Effector memory CD4-positive, alpha-beta T cell (primary cell): ENCODE measurements at places on chromosomes 7 and 10.

DNA sequence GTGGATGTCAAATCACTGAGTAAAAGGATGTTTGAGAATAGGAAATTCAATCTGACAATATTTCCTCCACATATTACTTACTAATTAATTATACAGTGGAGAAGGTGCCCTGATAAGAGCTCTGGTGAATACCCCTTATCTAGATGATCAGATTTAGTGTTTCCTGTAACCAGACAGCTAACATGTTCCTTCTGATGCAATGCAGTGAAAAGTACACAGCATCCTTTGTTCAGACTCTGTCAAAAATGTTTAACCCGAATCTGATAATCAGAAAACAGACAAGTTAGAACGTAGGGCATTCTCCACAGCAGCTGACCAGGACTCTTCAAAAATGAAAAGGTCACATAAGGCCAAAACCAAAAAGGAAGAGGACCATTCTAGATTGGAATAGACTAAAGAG lies 46.2 kb downstream of the WDR11 start:
- no peak overlapping the region for H3K27ac ChIP-seq
- no peak overlapping the region for H3K4me3 ChIP-seq
- no peaks in the 10 kb centered on the region for H3K4me1 ChIP-seq
- no peak for DNase-seq
- no peaks in the 10 kb centered on the region for H3K27me3 ChIP-seq

- H3K27ac ChIP-seq = peak overlapping the region; percentile 59
- no peaks in the 10 kb centered on the region for H3K36me3 ChIP-seq
- peak overlapping the region; percentile 19 for H3K4me3 ChIP-seq
- no peak for DNase-seq
- peaks cover 15% of the 10 kb centered on the region for H3K4me1 ChIP-seq
Measured at GRCh38 chr7:142353147-142354060, 95.5 kb upstream of the PRSS58 start.

- no peak for DNase-seq
- H3K4me1 ChIP-seq = no peaks in the 10 kb centered on the region
- no peak overlapping the region for H3K4me3 ChIP-seq
- no peaks in the 10 kb centered on the region for H3K36me3 ChIP-seq
- H3K27ac ChIP-seq = no peak overlapping the region
- H3K27me3 ChIP-seq = no peaks in the 10 kb centered on the region
Measured at GRCh38 chr7:46192271-46192670, 271.2 kb upstream of the IGFBP3 start.

GRCh38 chr10:109892931-109893330 lies 30.4 kb downstream of the XPNPEP1 start:
- H3K36me3 ChIP-seq = peaks cover 28% of the 10 kb centered on the region
- H3K4me3 ChIP-seq = no peak overlapping the region
- no peaks in the 10 kb centered on the region for H3K4me1 ChIP-seq

- peaks cover 5% of the 10 kb centered on the region for H3K36me3 ChIP-seq
- no peaks in the 10 kb centered on the region for H3K27me3 ChIP-seq
- no peaks in the 10 kb centered on the region for H3K4me1 ChIP-seq
Measured at GRCh38 chr7:66894463-66895080, 26.5 kb upstream of the TMEM248 start.

DNA sequence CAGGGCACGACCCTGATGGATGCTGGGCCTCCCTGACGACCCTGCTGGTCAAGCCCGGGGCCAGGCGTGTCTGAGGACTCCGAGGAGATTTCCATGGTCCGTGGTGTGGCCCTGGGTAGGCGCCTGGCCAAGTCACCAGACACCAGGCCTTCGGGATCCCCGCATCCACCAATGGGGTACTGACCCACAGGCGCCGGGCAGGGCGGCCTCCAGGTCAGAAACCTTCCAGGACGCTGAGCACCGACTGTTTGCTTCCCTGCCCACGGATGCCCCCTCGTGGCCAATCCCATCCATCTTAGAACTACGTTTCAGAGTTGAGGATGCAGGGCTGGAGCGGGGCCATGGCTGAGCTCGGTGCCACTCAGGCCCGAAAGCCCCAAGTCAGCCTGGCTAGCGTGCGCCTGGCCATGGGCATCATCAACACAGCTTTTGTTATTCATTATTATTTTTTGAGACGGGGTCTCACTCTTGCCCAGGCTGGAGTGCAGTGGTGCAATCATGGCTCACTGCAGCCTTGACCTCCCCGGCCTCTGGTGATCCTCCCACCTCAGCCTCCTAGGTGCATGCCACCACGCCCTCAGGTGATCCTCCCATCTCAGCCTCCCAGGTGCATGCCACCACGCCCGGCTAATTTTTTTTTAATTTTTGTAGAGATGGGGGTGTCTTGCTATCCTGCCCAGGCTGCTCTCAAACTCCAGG lies 7.1 kb upstream of the AMZ1 start:
- DNase-seq = peak; percentile 11
- no peak overlapping the region for H3K27ac ChIP-seq
- no peaks in the 10 kb centered on the region for H3K27me3 ChIP-seq

- H3K4me3 ChIP-seq = no peak overlapping the region
- H3K4me1 ChIP-seq = no peaks in the 10 kb centered on the region
- no peak for DNase-seq
Measured at GRCh38 chr10:10610171-10610570, 407.5 kb upstream of the CELF2 start.

DNA sequence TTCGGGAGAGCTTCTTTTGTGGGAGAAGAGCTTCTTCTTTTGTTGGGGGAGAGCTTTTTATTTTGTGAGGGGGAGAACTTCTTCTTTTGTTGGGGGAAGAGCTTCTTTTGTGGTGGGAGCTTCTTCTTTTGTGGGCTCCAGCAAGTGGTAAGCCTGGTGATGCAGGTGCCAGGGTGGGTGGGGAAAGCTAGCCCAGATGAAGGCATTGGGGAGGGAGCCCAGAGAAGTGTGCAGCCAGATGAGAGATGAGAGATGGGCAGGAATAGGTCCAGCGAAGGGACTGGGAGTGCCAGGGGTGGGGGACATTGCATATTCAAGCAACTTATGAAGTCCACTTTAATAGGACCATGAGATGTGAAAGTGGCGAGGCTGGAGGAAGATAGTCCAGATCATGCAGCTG lies 9.7 kb downstream of the ADRA2A start:
- H3K4me1 ChIP-seq = no peaks in the 10 kb centered on the region
- no peak for DNase-seq
- no peak overlapping the region for H3K27ac ChIP-seq
- H3K27me3 ChIP-seq = no peaks in the 10 kb centered on the region

- no peaks in the 10 kb centered on the region for H3K4me1 ChIP-seq
- no peak overlapping the region for H3K27ac ChIP-seq
- H3K4me3 ChIP-seq = no peak overlapping the region
- no peak for DNase-seq
- no peaks in the 10 kb centered on the region for H3K27me3 ChIP-seq
Measured at GRCh38 chr10:95759233-95759826, 3.4 kb downstream of the ENTPD1 start.

- no peaks in the 10 kb centered on the region for H3K36me3 ChIP-seq
- H3K4me3 ChIP-seq = no peak overlapping the region
- no peaks in the 10 kb centered on the region for H3K4me1 ChIP-seq
- DNase-seq = no peak
- H3K27ac ChIP-seq = no peak overlapping the region
Measured at GRCh38 chr7:148397985-148398384, 192.6 kb upstream of the C7orf33 start.

DNA sequence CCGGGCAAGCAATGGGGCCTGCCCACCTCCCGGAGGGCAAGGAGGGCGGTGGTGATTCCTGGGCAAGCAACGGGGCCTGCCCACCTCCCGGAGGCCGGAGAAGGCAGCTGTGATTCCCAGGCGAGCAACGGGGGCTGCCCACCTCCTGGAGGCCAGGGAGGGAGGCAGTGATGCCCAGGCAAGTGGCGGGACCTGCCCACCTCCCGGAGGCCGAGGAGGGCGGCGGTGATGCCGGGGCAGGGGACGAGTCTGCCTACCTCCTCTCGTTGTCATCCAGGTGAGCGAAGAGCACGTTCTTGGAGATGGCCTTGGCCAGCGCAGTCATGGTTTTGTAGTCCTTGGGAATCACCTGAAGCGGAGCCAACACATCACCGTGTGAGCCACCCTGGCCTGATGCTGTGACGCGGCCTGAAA lies 49.5 kb upstream of the DNAAF5 start:
- DNase-seq = no peak
- no peaks in the 10 kb centered on the region for H3K4me1 ChIP-seq
- H3K36me3 ChIP-seq = no peaks in the 10 kb centered on the region

DNA sequence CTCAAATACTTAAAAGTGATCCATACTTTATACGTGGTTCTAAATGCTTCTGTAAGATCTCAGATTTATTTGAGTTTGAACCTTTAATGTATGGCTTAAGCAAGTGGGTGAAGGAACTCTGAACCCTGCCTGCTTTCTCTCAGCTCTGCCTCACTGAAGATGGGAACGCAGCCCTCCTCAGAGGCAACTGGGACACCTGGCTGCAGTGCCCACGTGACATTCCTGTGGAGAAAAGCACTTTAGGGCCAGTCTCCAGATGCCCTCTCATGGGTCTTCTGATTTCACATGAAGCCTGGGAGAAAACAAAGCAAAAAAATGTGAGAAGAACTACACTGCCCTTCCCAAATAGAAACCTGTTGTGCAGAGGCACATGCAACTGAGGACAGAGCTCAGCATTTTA lies 242.6 kb upstream of the ANKRD30A start:
- no peaks in the 10 kb centered on the region for H3K4me1 ChIP-seq
- H3K4me3 ChIP-seq = no peak overlapping the region
- DNase-seq = no peak
- no peak overlapping the region for H3K27ac ChIP-seq
- H3K27me3 ChIP-seq = no peaks in the 10 kb centered on the region
- no peaks in the 10 kb centered on the region for H3K36me3 ChIP-seq

DNA sequence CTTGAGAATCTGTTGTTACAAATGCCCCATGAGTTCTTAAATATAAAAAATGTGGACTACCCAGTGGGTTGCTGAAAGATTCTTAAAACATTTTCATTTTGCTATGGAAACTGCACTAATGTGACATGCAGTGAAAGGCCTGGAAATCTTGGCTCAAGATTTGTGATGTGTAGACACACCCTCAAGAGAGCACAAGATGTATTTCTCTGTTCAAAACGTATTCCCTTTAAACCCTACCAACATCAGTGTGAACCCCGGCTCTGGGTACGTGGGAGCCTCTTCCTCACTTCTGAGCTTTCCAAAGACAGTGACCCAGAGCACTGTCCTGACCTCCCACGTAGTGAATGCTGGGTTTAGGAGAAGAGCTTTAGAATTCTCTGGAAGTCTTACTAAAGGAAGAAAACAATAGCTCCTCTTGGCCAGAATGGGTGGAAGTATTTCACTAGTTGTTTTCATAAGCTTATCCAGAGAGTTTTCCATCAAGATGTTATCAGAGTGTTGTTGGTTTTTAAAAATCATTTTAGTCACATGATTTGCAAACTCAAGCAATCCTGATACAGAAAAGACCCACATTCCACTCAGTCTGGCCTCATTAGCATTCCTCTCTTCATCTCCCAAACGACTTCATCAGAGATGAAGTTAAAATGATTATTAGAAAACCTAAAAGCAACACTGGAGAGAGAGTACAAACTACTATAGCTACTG lies 81.5 kb upstream of the AFAP1L2 start:
- no peak overlapping the region for H3K27ac ChIP-seq
- DNase-seq = no peak
- no peaks in the 10 kb centered on the region for H3K4me1 ChIP-seq
- H3K27me3 ChIP-seq = no peaks in the 10 kb centered on the region
- no peak overlapping the region for H3K4me3 ChIP-seq

DNA sequence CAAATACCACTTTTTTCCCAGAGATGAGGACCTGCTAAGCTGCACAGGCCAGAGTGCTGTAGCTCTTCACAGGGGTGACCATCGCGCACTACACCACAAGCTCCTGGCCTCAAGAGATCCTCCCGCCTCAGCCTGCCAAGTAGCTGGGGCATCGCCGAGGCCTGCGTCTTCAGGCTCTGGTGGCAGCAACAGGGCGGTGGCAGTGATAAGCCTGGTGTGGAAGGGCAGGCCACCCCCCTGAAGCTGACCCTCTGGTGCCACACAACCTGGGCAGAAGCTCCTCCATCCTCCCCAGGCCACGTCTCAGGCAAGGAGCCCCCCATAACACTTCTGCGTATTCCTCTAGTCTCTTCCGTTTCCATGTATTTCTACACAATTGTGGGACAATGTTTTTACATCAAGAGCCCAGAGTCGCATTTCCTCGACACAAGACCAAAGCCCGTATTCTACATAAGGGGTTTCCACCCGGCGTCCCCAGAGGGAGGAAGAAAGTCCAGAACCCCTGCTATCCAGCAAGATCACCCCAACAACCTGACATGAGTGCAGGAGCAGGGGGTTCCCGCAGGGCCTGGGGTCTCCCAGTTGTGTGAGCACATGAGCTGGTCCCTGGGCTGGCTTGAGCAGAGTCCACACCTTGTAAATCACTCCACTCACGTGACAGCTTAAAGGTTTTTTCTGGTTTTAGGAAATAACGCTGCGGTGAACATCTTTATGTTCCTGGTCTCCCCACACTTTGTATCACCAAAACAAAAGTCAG lies 37.6 kb upstream of the NCAPG2 start:
- no peak overlapping the region for H3K4me3 ChIP-seq
- H3K27me3 ChIP-seq = no peaks in the 10 kb centered on the region
- no peak for DNase-seq
- peaks cover 90% of the 10 kb centered on the region for H3K36me3 ChIP-seq
- H3K27ac ChIP-seq = no peak overlapping the region

GRCh38 chr10:60031664-60032063 lies 125.3 kb upstream of the CCDC6 start:
- H3K27ac ChIP-seq = no peak overlapping the region
- H3K4me1 ChIP-seq = no peaks in the 10 kb centered on the region
- H3K27me3 ChIP-seq = no peaks in the 10 kb centered on the region
- DNase-seq = no peak

DNA sequence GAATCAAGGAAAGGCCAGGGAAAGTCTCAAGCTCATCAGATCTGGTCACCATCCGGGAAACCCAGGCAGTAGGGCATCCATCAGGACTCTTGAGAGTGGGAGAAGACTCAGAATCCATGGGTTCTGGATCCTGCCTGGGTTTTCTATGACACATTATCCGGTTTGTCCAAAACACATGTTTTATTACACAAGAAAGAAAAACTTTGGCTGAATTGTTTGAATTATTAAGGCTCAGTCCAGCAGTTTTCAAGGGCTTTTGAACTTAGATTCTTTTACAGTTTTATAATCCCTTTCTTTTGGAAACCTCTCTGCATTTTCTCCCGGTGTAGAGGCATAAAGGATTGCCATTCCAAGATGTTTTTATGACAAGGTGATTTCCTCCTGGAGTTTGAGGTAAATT lies 528.5 kb upstream of the MGMT start:
- no peaks in the 10 kb centered on the region for H3K36me3 ChIP-seq
- H3K27ac ChIP-seq = no peak overlapping the region
